GM06990 (cell line): ENCODE measurements at places on chromosomes 6 and 20.

DNA sequence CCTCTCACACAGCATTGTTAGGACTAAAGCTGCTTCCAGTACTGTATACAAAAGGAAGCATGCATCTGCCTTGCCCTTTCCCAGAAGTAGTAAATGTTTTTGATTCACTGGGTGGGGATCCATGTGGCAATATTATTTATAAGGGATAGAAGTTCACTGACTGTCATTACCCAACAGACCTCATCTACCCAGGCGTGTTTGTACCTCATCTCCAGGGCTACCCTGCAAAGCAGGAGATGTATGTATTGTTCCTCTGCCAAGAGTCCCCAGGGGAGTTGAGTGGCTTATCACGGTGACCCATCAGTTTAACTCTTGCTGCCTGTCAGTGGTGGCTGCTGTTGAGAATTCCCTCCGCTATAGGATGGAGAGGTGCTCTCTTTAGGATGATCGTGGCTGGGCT, 42.5 kb downstream of the SLC24A3 start:
- DNase-seq = no peak

DNA sequence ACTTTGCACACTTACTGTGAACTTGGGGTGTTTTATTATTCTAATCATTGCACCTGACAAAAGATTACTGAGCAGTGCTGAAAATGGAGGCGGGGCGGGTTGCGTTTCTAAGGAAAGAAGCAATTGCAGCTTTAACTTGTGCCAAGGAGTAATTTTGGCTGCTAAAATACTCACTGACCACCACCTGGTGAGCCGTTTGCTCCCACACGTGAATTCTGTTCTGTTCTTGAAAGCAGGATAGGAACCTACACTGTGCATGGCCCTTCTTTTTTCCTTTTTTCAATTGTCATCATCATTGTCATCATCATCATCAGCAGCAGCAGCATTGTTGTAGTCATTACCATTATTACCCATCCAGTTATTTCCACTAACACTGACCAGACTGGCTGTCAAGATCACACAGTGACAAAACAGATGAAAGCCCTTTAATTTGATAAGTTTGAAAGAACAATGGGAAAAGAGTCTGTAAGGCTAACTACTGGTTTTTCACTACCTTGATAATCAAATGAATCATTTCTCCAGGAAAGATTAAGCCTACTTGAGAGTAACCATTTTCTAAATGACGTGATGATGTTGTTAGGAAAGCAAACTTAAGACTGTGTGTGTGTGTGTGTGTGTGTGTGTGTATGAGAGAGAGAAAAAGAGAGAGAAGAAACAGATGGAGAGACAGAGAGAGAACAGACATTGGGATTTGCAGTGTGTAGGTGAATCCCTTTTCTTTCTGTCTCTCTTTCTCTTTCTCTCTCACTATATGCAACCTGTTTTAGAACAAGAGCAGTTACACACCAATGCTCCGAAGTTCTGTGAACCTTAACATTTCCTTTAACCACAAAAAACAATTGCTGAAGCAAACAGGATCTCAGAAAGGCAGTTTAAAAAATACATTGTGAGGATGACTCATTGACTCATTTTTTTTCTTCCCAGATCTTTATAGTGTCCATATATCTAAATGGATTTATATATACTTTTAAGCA, 3.8 kb downstream of the RIPOR2 start:
- DNase-seq = peak; percentile 69

GRCh38 chr6:132730560-132730959, 16.7 kb upstream of the VNN1 start:
- no peak for DNase-seq

DNA sequence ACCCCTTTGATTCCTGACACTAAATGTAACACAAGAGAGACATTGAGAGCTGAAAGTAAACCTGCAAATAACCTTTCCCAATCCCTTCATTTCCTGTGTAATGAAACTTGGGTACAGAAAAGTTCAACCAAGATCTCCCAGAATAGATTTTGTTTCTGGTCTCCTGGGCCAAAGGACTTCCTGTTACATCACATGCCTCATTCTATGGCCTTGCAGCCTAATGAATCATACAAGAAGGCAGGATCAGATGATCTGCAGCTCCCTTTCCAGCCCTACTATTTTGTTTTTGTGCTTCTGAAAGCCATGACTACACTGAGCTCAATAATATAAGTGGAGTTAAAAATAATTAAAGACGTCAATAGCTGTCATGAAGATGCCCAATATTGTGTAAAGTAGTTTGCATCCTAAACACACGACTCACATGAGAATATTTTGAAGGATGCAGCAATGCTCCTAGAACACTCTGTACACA, 73.4 kb upstream of the NOX3 start:
- no peak for DNase-seq

- DNase-seq = no peak
Observed at GRCh38 chr20:54133434-54134427, 40.1 kb downstream of the CYP24A1 start.

- DNase-seq = no peak
Observed at GRCh38 chr6:17206566-17207072, 74.5 kb upstream of the RBM24 start.

GRCh38 chr20:11378252-11378651, 539.4 kb upstream of the BTBD3 start:
- DNase-seq = no peak

DNA sequence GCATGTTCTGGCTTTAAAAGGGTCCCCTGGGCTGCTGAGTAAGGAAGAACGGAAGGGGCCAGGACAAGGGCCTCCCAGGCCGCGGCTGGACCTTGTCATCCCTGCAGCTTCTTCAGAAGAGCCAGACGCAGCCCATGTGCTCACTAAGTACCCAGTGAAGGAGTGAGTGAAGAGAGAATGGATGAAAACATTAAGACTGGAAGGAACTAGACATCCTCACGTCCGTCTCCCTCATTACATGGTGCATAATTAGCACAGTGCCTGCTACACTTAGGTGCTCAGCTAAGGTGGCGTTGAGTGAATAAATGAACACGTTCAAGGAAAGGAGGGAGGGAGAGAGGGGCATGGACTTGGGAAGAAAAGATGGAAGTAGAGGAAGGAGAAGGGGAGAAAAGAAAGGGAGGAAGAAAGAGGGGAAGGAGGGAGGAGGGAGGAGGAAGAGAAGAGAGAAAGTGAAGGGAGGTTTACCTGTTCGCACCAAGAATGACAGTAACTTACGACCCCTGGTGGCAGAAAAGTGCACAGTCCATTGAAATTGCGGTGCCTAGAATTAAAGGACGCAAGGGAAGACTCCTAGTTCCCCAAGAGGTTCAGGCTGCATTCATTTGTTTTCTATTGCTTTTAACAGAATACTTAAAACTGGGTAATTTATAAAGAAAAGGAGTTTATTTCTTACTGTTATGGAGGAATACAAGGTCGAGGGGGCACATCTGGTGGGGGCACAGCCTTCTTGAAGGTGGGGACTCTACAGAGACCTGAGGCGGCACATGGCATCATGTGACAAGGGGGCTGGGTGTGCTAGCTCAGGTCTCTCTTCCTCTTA, 8.0 kb downstream of the TP53RK start:
- DNase-seq = no peak

- DNase-seq = no peak
Observed at GRCh38 chr6:142523515-142524375, 221.9 kb downstream of the ADGRG6 start.

GRCh38 chr6:26286168-26286877, 78.7 kb upstream of the BTN3A2 start:
- peak; percentile 74 for DNase-seq

- peak; percentile 85 for DNase-seq
Observed at GRCh38 chr20:4720041-4720976, 1.4 kb upstream of the PRND start.

DNA sequence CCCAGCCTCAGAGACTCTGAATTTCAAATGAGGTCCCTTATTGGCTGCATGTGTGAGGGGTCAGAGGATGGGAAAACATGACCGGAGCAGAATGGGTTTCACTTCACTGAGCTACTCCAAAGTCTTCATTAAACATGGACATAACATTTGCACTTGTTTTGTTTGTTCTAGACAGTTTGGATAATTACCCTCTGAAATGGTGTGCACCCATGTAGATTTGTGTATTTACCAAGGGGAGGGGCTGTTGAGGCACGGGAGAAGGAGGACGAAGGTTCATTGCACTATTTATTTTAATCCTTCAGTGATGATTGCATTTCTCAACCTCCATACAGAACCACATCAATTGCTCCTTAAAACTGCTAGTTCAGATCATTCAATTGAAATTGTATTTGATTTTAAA, 364.2 kb downstream of the TFAP2B start:
- no peak for DNase-seq

GRCh38 chr6:50097966-50098640, 48.4 kb upstream of the DEFB112 start:
- no peak for DNase-seq

- DNase-seq = no peak
Observed at GRCh38 chr20:32024683-32025295, 14.6 kb downstream of the CCM2L start.

DNA sequence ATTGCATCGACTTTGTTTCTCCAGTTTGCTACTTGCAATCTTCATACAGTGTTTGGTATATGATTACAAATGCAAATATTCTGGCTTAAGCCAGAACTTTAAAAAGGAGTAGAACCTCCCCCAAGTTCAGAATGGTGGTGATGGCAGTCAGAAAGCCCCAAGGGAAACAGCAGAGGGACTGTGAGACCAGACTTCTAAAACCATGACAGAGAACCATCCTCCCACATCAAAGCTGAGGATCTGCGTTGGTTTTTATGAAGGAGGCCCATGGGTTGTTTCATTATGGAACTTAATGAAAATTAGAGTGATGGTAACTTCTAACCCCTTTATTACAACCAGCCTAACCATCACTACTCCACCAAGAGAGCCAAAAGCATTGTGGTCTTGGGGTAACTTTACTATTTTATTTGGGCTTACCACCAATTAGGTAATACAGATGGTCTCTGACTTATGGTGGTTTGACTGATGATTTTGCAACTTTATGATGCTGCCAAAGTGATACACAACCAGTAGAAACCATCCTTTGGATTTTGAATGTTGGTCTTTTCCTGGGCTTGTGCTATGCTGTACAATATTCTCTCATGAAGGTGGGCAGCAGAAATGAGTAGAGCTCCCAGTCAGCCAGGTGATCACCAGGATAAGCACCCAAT, 10.9 kb upstream of the MRS2 start:
- DNase-seq = peak; percentile 42

- no peak for DNase-seq
Observed at GRCh38 chr6:152018876-152019275, 211.4 kb downstream of the ESR1 start.

DNA sequence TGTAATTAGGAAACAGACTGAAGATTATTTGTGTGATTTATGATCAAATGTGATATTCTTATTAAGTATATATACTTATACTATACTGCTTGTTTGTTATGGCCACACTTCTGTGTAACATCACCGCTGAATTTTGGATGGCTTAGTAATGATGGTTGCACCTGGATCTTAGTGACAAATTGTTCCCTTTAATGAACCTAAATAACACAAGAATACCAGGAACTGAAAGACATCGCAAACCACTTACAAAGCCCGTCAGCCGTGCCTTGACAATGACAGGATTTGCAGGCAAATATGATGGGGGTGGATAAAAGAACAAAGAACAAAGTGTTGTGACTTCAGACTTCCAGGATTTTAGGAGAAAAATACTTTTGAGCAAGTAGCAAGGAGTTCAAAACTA, 67.1 kb downstream of the LAMP5 start:
- DNase-seq = no peak

- peak; percentile 22 for DNase-seq
Observed at GRCh38 chr20:24148372-24148771, 159.8 kb upstream of the GGTLC1 start.

DNA sequence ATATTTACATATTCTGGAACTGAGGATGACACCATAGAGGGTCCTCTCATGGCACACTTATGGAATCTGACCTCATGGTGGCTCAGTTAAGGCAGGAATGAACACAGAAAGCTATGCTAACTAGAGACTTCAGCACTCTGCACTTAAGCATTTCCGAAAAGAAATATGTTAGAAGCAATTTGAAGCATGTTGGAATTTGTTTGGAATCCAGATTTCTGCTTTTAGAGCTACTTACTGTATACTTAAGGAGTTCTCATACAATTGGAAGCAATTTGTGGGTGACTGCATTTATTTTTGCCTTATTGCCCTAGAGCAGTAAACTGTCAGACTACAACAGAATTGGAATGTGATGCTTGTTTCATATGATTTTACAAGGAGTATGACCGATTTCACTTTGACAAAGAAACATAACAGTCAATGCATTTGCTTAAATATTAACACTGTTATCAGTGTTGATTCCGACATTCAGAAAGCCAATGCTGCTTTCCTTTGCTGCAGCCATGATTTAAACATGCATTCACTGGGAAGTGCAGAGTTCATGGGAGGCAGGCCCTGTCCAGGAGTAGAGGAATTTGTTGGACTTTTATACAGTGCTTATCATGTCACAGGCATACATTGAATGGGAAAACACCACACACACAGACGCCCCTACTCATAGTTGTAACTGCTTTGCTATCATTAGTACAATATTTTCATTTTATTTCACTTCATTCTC, 244.4 kb downstream of the SAMD5 start:
- no peak for DNase-seq

GRCh38 chr20:18263723-18264122, 24.6 kb upstream of the ZNF133 start:
- DNase-seq = no peak

GRCh38 chr6:125357515-125358256, 55.9 kb upstream of the HDDC2 start:
- no peak for DNase-seq

GRCh38 chr6:52547647-52548352, 29.1 kb downstream of the TRAM2 start:
- no peak for DNase-seq

GRCh38 chr6:38234934-38235682, 404.6 kb downstream of the BTBD9 start:
- DNase-seq = peak; percentile 45

GRCh38 chr6:85118233-85118632, 331.6 kb upstream of the NT5E start:
- no peak for DNase-seq

- DNase-seq = peak; percentile 20
Observed at GRCh38 chr20:52104546-52105441, 86.8 kb downstream of the ZFP64 start.

DNA sequence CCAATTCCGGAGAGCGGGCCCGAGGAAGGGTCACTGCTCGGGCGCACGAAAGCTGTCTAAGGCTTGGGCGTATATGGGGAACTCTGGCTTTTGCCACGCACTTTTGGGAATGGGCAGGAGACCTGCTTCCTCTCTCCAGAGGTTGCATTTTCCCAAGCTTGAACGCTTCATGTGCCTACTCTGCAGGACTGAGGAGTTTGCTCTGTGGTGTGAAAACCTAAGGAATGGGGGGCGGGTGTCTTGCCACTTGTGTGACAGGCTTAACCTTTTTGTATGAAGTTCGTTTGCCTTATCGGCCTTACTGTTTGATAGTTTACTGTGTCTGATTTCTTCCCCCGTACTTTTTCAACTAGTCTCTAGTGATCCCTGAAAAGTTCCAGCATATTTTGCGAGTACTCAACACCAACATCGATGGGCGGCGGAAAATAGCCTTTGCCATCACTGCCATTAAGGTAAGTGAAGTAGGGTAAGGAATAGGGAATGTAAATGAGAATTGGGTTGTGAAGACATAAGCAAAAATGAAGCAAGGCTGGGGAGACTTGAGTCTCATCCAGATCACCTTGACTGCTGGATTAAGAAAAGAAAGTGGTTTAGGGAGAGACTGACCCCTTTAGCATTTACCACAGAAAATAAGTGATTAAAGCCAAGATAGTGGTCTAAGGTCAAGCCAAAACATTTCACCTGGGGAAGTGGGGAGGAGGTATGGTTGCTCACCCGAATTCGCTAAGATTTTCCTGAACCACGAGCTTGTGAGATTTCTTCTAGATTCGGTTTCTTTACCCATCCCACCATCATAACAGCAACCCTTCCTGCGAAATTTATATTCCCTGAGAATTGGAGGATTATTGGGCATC, 627 bp downstream of the RPS18 start:
- no peak for DNase-seq
